OCI-M1 (cell line): ENCODE measurements at places on chromosomes 12 and 14.

DNA sequence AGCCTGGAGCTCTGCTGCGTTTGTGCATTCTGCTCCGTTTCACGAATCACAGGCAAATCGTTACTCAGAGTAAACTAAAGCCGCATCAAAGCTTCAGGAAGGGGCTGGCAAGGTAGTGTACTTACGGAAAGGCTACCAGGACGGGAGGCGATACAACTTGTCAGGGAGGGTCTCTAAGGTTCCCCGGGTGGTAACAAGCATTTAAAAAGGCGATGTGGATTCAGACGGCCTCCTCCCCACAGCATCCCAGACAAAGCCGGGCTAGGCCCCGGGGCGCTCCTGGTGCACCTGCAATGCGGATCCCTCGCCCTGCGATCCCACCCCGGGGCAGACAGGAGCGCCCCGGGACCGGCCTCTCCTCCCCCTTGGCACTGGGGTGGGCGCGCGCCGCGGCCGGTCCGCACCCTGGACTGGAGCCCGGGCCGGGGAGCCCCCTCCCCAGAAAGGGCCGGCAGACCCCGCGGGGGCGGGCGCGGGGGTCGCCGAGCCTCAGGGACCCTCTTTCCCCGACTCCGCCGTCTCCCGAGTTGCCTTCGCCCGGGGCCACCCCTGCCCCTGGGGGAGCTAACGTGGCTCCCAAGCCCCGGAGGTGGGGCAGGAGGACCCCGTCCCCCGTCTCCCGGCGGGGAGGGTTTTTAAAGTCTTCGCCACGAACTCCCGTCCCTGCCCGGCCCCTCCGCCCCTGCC lies 718 bp downstream of the CCDC92 start:
- peak; percentile 31 for DNase-seq

GRCh38 chr12:103012884-103013283 lies 55.4 kb downstream of the ASCL1 start:
- no peak for DNase-seq

- DNase-seq, result no peak
Measured at GRCh38 chr14:55837467-55837866, 257.5 kb downstream of the KTN1 start.

GRCh38 chr12:94725375-94726168 lies 75.2 kb upstream of the TMCC3 start:
- DNase-seq, result peak; percentile 73

DNA sequence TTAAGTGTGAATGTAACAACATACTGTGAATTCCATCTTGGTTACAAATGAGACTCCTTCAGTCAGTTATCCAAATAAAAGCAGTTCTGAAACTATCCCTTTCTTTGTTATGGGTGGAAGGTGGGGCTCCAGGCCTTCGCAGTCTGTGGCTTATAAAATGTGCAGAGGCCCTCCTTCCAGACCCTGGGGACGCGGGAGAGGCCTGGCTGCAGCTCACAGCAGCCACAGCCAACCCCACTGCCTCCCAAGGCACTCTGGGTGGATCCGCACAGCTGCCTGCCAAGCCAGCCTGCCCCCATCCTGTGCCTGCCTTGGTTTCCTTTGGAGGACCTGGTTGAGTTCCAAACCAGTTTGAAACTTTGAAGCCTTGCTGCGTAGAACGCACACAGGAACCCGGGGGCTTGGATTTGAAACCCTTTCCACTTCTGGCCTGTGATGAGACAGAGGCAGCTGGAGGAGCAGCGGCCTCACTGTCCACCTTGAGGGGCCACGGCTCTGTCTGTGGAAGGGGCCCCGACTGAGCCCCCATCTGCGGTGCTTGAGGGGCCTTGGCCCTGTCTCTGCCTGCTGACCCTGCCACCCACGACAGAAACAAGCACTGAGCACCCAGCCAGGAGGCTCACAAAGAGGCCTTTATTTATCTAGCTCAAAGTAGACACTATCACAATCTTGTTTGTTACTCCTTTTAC lies 30.4 kb downstream of the CCNK start:
- DNase-seq, result no peak

GRCh38 chr12:116026346-116026745 lies 251.1 kb downstream of the MED13L start:
- DNase-seq, result no peak

DNA sequence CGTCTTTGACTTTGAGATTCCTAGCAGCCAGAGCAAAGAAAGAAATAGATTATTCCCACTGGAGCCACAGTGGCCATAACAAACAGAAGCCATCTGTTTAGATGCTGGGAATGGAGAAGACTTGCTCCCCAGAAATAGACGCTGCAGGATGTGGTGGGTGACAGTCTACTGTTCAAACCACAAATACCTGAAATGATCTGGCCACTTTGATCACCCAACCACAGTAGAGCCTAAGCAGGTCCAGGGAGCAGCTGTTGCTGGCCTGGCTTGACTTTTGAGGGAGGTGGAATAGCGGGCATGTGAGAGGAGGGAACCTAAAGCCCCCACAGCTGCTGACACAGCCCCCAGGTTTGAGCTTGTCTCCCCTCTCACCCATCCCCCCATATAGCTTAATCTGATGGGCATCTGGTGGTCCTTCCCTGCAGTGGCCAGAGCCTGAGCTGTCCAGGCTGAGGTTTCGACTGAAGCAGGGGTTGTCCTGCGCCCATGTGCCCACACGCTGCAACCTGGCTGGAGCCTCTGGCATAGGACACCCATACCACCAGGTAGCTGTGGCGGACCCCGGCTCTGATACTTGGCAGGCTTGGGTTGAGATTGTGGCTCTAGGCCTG lies 38.7 kb downstream of the SH2B3 start:
- no peak for DNase-seq

DNA sequence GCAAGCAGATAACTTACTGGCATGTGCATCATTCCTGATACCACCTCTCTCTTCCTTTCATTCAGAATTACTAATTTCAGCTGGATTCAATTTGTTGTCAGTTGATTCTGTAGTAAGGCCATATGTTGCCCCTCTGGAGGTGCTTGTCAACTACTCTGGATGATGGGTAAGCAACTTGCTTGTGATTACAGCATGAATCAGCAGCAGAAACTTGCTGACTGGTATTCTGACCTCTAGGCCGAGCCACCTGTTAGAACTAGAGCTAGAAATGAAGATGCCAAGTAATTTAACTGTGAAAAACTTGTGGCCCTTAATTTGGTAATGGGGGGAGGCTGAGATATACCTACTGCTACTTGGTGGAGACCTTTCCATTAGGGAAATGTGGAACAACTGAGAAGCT lies 5.1 kb downstream of the RNF10 start:
- peak; percentile 14 for DNase-seq

DNA sequence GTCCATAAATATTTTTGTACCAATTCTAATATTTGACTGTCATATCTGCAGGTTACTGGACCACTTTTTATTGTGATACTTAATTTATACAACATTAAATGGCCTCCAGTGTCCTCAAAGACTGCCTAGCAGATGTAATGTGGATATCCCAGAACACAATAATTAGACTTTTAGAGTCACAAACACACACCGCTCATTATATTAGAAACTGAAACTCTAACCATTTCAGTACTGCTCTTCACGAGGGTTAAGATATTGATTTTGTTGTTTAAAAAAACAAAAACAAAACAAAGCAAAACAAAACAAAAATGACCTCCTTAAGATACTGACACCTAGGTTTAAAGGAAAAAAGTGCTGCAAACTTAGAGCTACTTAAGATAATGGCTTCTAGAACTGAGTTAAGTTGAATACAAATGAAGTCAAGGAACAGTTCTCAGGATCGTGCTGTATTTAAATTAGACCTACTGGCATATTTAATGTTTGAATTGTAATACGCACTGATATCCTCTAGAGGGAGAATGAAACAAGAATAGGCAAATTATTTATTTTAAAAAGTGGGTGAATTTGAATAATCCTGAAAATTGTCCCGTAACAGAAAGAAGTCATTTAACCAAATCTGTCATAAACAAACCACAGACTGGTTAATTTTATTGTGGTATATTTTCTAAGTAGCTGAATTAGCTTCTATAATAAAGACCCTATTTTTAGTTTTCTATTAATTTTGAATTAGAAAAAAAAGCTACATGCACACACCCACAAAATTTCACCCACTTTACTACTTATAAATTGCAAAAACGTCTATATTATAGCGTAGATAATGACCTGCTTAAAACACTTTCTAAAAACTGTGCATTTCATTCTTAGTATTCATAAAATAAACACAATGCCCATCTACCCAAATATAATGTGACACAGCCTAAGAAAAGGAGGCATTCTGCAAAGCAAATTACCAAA lies 395.2 kb upstream of the DCN start:
- DNase-seq, result peak; percentile 64

GRCh38 chr14:70646705-70647104 lies 5.0 kb downstream of the TTC9 start:
- no peak for DNase-seq

DNA sequence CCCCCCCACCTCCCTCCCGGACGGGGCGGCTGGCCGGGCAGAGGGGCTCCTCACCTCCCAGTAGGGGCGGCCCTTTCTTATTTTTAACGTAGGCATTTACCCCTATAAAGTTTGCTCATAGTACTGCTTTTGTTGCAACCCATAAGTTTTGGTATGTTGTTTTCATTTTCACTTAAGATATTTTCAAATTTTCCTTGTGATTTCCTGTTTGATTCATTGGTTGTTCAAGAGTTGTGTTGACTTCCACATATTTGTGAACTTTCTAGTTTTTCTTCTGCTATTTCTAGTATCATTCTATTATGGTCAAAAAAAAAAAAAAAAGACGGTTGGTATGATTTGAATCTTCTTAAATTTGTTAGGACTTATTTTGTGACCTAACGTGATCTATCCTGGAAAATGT lies 6.5 kb downstream of the NOXRED1 start:
- DNase-seq, result no peak
